Liver (tissue), 10 donors: ENCODE measurements at places on chromosomes 7 and 10.

DNA sequence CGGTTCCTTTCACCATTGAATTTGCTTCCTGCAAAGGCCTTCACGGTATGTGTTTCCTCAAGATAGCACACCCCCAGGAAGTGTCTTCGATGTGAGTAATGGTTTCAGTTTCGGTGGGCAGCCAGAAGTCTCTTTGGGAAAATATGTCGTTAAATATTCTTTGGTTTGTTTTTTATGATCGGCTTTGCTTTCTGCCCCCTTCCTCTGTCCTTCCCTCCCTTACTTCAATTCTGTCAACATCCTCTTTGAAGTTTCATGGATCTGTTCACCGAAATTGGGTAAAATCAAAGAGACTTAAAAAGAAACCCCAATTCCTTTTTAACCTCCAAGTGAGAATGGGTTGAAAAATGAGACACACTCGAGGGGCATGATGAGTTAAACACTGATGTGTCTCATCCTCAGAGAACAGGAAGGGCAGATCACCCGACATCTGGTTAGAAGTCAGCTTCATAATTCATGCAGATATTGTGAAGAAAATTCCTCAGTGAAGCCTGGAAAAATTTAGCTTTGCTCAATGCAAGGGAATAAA, 170.8 kb upstream of the HABP2 start:
- no peak for DNase-seq

GRCh38 chr7:2158331-2159175, 74.2 kb downstream of the MAD1L1 start:
- DNase-seq, result no peak

DNA sequence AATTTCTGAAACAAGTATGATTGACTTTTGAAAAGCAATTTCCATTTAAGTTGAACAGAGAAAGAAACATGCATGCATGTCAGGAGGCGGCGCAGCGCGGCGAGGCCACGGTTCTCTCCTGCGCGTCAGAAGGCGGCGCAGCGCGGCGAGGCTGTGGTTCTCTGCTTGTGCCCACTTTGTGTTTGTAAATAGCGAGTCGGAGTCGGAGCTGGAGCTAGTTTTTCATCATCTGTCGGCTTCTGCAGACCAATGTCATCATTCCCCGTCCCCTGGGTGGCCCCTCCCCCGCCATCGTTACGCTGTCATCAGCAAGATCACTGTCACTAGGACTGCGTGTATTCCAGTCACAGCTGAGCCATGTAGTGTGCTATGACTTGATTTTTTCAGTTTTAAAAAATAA, 49.2 kb downstream of the INPP5A start:
- DNase-seq, result no peak

GRCh38 chr7:79806161-79806734, 328.4 kb upstream of the GNAI1 start:
- no peak for DNase-seq

- no peak for DNase-seq
These were observed 174.1 kb downstream of the RPS24 start for GRCh38 chr10:78207776-78208175.

- peak; percentile 98 for DNase-seq
These were observed 53.0 kb downstream of the KCTD7 start for GRCh38 chr7:66681491-66682349.

- no peak for DNase-seq
These were observed 185.1 kb downstream of the DGKI start for GRCh38 chr7:137661634-137662033.
